Activated CD8-positive, alpha-beta T cell treated with anti-CD3 and anti-CD28 coated beads, Interleukin-2, amount 10 ng/mL, durations not matched to agents 7 days and 5 days (primary cell): ENCODE measurements at places on chromosomes 1 and 21. TPM values are rescaled to one million over a fixed set of nuclear protein-coding genes. Genes with fewer than 3 reads are reported as not detected.

DNA sequence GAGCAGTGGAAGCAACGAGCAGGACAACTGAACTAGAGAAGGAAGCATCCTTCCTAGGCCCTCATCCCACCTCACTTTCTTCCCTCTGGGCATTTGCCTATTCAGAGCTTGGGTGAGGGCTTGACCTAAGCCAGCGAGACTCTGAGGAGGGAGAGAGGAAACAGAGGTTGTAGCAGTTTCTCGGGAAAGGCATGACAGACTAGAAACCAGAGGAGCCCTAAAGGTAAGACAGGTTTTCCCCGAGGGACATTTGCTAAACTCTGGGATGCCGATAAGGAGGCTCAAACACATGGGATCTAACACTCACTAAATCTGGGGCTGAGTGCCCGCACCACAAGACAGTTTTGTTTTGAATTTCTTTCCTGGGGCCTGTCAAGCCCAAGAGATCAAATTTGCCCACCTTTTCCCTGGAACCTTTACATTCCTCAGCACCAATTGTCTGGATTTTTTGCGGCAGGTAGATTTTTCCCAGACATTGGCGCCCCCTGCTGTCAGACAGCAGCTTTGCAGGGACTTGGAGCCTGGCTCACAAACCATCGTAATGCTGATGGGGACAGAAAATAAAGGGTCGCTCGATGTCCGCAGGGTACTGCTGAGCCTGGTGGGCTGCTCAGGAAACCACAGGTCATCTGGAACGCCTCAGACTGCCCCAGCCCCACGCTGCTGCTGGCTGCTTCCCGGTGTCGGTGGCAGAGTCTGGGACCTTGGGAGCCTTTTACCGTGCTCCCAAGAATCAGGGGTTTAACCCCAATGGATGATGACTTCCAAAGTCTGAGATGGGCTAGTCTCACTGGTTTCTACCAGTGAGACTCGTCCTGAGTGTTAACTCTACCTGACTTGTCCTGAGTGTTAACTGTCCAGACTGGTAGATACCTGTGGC, 23.4 kb upstream of the TSPAN2 start:
- H3K4me1 ChIP-seq, result peaks cover 2% of the 10 kb centered on the region
- peaks cover 2% of the 10 kb centered on the region for H3K36me3 ChIP-seq
- H3K27ac ChIP-seq, result no peak overlapping the region
- no peak overlapping the region for H3K4me3 ChIP-seq
- DNase-seq, result peak; percentile 53

GRCh38 chr1:22749503-22749902, 38.9 kb downstream of the EPHB2 start:
- H3K4me1 ChIP-seq, result peaks cover 5% of the 10 kb centered on the region
- no peaks in the 10 kb centered on the region for H3K27me3 ChIP-seq
- no peaks in the 10 kb centered on the region for H3K36me3 ChIP-seq
- no peak overlapping the region for H3K27ac ChIP-seq
- H3K4me3 ChIP-seq, result no peak overlapping the region

- H3K4me3 ChIP-seq, result no peak overlapping the region
- no peak overlapping the region for H3K27ac ChIP-seq
- peaks cover 20% of the 10 kb centered on the region for H3K36me3 ChIP-seq
- no peaks in the 10 kb centered on the region for H3K27me3 ChIP-seq
- DNase-seq, result no peak
Observed at GRCh38 chr1:21152423-21153100, 24.1 kb downstream of the EIF4G3 start.

DNA sequence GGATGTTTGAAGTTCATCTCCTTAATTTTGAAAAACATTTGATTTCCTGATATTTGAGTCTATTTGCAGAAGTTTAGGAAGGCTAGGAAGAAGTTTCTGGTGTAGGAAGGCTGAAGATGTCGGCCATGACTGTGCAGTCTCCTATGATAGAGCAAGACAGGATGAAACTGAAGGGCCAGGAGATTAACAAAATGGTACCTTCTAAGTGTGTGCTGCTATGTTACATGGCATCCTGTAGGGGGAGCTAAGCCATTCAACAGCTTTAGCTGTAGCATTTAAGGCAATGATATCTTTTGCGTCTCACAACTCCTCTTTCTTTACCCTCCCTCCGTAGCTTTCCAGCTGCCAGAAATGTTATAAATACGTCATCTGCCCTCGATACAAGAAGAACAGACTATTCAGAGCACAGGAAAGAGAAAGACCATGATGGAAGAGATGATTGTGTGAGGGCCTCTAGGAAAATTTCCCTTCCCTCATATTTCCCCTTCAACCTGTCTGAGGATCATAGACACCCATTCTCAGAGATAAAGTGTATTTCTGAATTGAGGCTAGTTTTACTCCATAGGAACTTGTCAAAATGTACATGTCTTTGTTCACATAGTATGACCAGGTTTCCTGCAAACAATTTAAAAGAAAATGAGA, 61.1 kb downstream of the XCL1 start:
- no peaks in the 10 kb centered on the region for H3K4me1 ChIP-seq
- H3K36me3 ChIP-seq, result no peaks in the 10 kb centered on the region
- H3K27ac ChIP-seq, result no peak overlapping the region
- H3K4me3 ChIP-seq, result no peak overlapping the region

DNA sequence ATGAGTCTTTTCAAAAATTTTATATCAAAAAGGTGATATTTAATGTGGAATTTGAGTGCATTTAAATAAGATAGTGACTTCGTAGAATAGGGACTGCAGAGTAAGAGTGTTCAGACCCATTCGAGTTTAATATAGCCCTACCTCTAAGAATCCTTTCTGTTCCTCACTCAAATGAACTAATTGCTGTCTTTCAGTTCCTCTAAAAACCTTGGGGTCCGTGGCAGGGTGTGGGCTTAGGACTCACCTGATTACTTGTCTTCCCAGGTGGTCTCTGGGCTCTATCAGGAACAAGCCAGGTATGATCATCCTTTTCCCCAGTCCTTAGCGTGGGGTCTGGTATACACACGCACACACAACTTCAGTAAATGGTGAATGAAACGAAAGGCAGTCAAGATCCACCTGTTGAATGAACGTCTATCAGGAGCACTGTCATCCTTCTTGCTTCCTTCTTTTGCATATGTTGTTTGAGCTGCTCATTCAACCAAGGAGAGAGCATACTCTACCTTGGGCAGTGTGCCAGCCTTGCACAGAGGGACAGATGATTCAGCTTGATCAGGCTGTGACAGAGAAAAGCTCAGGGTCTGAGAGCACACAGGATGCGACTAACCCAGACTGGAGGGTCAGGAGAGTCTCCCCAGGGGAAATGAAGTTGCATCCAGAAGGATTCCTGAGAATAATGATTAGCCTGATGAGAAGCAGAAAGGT, 1.2 kb upstream of the RNF11 start:
- peaks cover 2% of the 10 kb centered on the region for H3K27me3 ChIP-seq
- peak overlapping the region; percentile 88 for H3K4me3 ChIP-seq
- peak; percentile 28 for DNase-seq
- no peak overlapping the region for H3K27ac ChIP-seq

DNA sequence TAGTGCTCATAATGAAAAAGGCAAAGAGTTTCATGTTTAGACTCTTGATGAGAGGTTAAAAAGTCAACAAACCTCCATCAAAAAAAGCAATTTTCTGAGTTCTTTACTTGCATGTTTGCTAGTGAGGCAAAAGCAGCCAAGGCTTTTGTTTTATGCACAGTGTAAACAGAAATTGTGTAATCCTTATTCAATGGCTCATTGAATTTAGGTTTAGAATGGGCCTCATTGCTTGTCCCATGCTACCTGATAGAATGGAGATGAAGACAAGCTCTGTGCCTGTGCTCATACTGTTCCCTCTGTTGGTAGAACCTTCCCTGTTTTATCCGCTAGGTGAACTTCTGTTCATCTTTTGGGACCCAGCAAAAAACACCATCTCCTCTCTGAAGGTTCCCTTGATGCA, 10.0 kb upstream of the LRRC8D start:
- peaks cover 18% of the 10 kb centered on the region for H3K27me3 ChIP-seq
- DNase-seq, result no peak
- H3K4me3 ChIP-seq, result no peak overlapping the region
- no peak overlapping the region for H3K27ac ChIP-seq

DNA sequence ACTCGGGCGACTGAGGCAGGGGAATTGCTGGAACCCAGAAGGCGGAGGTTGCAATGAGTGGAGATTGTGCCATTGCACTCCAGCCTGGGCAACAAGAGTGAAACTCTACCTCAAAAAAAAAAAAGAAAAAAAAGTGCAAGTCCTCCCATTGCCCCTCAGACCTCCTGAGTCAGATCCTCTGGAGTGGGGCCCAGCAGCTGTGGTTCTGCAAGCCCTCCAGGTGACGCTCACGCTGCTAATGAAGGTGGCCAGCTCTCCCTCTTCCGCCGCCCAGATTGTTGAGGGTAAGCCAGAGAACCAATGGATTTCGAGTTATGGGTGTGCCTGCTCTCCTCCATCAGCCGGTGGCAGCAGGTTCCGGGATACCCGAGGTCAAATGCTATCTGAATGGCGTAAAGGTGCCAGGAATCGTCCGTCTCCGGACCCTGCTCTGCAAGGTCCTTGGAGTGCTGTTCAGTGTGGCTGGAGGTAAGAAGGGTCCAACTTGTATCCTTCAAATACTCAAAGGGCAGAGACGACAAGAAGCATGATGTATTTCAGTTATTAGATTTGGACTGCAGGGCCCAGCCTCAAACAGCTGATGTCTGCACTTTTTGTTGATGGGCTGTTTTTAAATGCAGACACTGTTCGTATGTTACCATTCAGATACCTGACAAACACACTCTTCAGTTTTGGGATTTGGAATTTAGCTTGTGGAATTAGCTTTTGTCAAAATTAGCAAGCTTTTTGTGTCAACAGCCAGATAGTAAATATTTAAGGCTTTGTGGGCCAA, 17.6 kb downstream of the CLCN6 start:
- H3K36me3 ChIP-seq, result peaks cover 18% of the 10 kb centered on the region
- DNase-seq, result no peak
- no peaks in the 10 kb centered on the region for H3K27me3 ChIP-seq
- no peaks in the 10 kb centered on the region for H3K4me1 ChIP-seq

GRCh38 chr1:9097947-9098705, 28.7 kb upstream of the SLC2A5 start:
- DNase-seq, result no peak
- H3K4me3 ChIP-seq, result no peak overlapping the region
- no peak overlapping the region for H3K27ac ChIP-seq
- H3K27me3 ChIP-seq, result peaks cover 14% of the 10 kb centered on the region

DNA sequence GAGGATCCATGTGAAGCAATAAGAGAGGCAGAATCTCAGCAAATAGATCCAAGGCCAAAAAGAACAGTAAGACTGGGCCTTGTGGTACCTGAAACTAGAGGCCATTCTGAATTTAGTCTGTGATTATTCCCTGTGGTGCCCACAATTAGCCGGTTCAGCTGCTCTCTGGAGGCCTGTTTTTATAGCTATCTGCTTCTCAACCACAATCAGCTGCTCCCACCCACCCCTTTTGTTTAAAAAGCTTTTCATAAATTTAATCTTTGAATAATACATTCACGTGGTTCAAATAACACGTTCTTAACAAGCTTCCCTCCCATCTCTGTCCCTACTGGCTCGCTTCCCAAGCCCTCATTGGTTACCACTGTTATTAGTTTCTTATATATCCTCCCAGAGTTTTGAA, 18.0 kb downstream of the UBE2T start:
- H3K36me3 ChIP-seq, result no peaks in the 10 kb centered on the region
- DNase-seq, result no peak

- H3K27ac ChIP-seq, result peak overlapping the region; percentile 16
- H3K4me3 ChIP-seq, result no peak overlapping the region
- no peaks in the 10 kb centered on the region for H3K36me3 ChIP-seq
- DNase-seq, result no peak
- H3K27me3 ChIP-seq, result no peaks in the 10 kb centered on the region
Observed at GRCh38 chr1:9900142-9901043, 9.7 kb downstream of the CTNNBIP1 start.

- H3K27ac ChIP-seq, result no peak overlapping the region
- peaks cover 4% of the 10 kb centered on the region for H3K36me3 ChIP-seq
- no peak overlapping the region for H3K4me3 ChIP-seq
- no peak for DNase-seq
Observed at GRCh38 chr1:41110286-41110685, 88.8 kb upstream of the SLFNL1 start.

GRCh38 chr1:202713110-202713509, 2.9 kb upstream of the SYT2 start:
- no peak overlapping the region for H3K4me3 ChIP-seq
- H3K36me3 ChIP-seq, result no peaks in the 10 kb centered on the region
- no peak for DNase-seq
- no peaks in the 10 kb centered on the region for H3K4me1 ChIP-seq
- peaks cover 65% of the 10 kb centered on the region for H3K27me3 ChIP-seq

GRCh38 chr1:42978317-42979035, 19.8 kb upstream of the SLC2A1 start:
- no peaks in the 10 kb centered on the region for H3K36me3 ChIP-seq
- DNase-seq, result no peak
- H3K4me3 ChIP-seq, result no peak overlapping the region
- H3K27ac ChIP-seq, result no peak overlapping the region
- H3K4me1 ChIP-seq, result no peaks in the 10 kb centered on the region

- no peaks in the 10 kb centered on the region for H3K4me1 ChIP-seq
- H3K36me3 ChIP-seq, result no peaks in the 10 kb centered on the region
- H3K27ac ChIP-seq, result no peak overlapping the region
- H3K4me3 ChIP-seq, result no peak overlapping the region
Observed at GRCh38 chr1:19815801-19816736, 986 bp upstream of the RNF186 start.

DNA sequence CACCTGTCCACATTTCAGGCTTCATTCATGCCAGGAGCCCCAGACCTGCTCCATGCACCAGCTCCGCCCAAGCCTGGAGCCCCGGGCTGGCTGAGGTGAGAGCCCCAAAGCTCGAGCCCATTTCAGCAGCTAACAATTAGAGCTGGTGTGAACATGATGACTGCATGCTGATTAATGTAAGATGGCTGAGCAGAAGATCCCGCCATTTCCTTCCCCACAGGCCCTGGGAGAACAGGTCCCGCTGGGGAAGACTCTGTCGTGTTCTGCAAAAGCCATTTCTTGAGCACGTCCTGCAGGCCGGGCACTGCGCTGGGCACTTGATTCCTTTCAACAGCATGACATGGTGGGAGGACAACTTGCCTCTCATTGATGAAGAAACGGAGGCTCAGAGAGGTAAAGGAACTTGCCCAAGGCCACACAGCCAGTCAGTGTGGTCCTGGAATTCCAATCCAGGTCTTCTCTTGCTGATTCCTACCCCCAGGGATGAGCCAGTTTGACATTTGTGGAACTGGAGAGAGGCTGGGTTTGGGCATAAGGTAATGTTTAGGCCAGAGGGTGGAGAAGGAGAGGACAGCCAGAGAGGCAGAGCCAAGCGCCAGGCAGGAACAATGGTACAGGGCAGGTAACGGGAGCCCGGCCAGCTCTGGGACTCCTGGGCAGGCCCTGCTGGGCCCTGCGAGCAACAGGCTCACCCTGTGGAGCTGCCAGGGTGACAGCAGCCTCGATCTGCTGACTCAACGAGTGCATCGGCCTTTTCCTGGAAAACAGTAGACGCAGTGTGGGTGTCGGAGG, 28.1 kb upstream of the EPHA2 start:
- H3K27ac ChIP-seq, result no peak overlapping the region
- no peaks in the 10 kb centered on the region for H3K36me3 ChIP-seq
- DNase-seq, result no peak

ALPL gene
- total RNA-seq, result not detected

NBPF6 gene
- not detected for total RNA-seq

PRELP gene
- not detected for total RNA-seq

BEST4 gene
- total RNA-seq, result 0.42 TPM

IKBKE gene
- total RNA-seq, result 70.1 TPM

CRYBG2 gene
- 7.6 TPM for total RNA-seq

LDLRAD1 gene
- not detected for total RNA-seq

G0S2 gene
- not detected for total RNA-seq

CLEC20A gene
- not detected for total RNA-seq

HMCN1 gene
- 0.18 TPM for total RNA-seq

LINGO4 gene
- total RNA-seq, result 0.32 TPM

TMPRSS3 gene
- total RNA-seq, result 10.1 TPM

AJAP1 gene
- not detected for total RNA-seq
